Sigmoid colon (tissue), 7 donors: ENCODE measurements at places on chromosomes 12 and 14. TPM values are rescaled to one million over a fixed set of nuclear protein-coding genes. Genes with fewer than 3 reads are reported as not detected.

GRCh38 chr12:127125607-127126259 is 1141.2 kb upstream of the TMEM132C start:
- H3K4me3 ChIP-seq: no peak overlapping the region
- no peak overlapping the region for H3K27ac ChIP-seq
- no peaks in the 10 kb centered on the region for H3K27me3 ChIP-seq
- no peaks in the 10 kb centered on the region for H3K4me1 ChIP-seq
- no peak for DNase-seq

The PRPH gene
- total RNA-seq: 56.2 TPM

DNA sequence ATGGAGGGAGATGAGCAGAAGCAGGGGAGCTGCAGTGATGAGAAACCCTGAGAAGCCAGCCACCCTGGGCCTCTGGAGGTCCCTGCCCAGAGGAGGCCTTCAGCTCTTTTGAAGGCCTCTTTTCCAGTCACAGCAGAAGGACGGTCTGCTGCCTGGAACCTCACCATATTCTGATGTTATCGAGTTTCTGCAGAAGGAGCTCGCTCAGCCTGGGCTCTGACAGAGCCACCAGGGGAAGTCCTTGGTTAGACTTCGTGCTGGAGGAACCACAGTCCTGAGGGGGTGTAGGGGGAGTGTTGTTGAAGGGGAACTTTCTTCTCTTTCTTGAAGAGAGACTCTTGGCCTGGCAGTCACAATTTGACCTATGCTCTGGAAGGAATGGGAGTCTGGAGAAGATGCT is 25.1 kb upstream of the BATF start:
- H3K36me3 ChIP-seq: no peaks in the 10 kb centered on the region
- DNase-seq: no peak

GRCh38 chr14:44420226-44420625 is 86.9 kb downstream of the FSCB start:
- H3K4me1 ChIP-seq: no peaks in the 10 kb centered on the region
- no peaks in the 10 kb centered on the region for H3K27me3 ChIP-seq
- DNase-seq: no peak
- H3K4me3 ChIP-seq: no peak overlapping the region
- no peak overlapping the region for H3K27ac ChIP-seq

DNA sequence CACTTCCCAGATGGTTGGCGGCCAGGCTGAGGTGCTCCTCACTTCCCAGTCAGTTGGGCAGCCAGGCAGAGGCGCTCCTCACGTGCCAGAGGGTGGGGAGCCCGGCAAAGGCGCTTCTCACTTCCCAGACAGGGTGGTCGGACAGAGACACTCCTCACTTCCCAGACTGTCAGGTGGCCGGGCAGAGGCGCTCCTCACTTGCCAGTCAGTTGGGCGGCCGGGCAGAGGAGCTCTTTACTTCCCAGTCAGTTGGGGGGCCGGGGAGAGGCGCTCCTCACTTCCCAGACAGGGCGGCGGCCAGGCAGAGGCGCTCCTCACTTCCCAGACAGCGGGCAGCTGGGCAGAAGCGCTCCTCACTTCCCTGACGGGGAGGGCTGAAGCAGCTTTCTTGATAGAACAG is 143.0 kb upstream of the ARID2 start:
- H3K4me1 ChIP-seq: no peaks in the 10 kb centered on the region
- no peaks in the 10 kb centered on the region for H3K27me3 ChIP-seq
- no peak for DNase-seq
- H3K4me3 ChIP-seq: no peak overlapping the region
- no peak overlapping the region for H3K27ac ChIP-seq

GRCh38 chr12:72535212-72535990 is 263.2 kb downstream of the TRHDE start:
- H3K27ac ChIP-seq: no peak overlapping the region
- no peaks in the 10 kb centered on the region for H3K4me1 ChIP-seq
- no peaks in the 10 kb centered on the region for H3K27me3 ChIP-seq
- no peaks in the 10 kb centered on the region for H3K36me3 ChIP-seq

- DNase-seq: no peak
- no peak overlapping the region for H3K27ac ChIP-seq
- H3K36me3 ChIP-seq: no peaks in the 10 kb centered on the region
- H3K27me3 ChIP-seq: no peaks in the 10 kb centered on the region
These were observed 30.6 kb upstream of the EID3 start for GRCh38 chr12:104272938-104273337.

The PLEKHD1 gene
- total RNA-seq: under 0.01 TPM

GRCh38 chr12:88946372-88946997 is 366.2 kb upstream of the KITLG start:
- no peak for DNase-seq
- H3K27me3 ChIP-seq: no peaks in the 10 kb centered on the region

- DNase-seq: no peak
- H3K36me3 ChIP-seq: no peaks in the 10 kb centered on the region
- no peaks in the 10 kb centered on the region for H3K27me3 ChIP-seq
These were observed 435.7 kb downstream of the GXYLT1 start for GRCh38 chr12:41709012-41709411.

DNA sequence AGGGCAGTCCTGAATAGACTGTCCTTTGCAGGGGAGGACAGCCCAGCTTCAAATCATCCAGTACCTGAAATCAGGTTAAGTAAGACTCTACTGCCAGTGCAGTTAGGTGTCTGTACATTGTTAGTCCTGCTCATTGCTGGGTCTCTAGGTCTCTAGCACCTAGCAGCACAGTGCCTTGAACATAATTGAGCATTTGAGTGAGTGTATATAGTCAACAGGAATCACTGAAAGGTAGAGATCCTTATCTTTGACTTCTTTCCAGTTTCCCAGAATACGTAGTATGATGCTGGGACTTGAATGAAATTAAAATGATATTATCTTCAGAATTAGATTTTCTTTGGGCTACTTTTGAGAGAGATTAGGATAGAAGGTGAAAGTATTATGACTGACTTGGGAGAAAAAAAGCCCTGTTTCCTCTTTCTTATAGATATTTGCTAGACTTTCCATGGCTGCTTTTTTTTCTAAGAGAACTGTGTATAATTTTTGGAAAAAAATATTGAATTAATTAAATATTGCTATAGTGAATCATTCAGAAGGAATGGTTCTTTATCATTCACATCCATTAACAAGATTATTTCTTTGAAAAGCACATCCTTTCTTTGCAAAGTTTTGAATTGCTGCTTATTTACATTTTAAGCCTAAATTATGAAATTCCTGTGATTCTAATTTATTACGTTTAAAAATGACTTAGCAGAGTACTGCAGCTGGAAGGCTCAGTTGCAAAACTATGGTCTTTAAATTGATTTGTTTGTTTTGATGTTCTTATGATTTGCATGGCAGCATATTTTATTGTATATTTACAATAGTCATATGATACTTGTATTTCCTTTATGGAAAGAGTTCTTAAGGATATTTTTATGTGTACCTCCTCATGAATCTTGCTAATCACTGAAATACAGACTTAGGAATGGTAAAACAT is 51.6 kb downstream of the PPP4R4 start:
- no peaks in the 10 kb centered on the region for H3K36me3 ChIP-seq
- H3K27me3 ChIP-seq: no peaks in the 10 kb centered on the region
- H3K27ac ChIP-seq: no peak overlapping the region
- H3K4me3 ChIP-seq: no peak overlapping the region
- DNase-seq: no peak
- H3K4me1 ChIP-seq: no peaks in the 10 kb centered on the region

The CFAP73 gene
- not detected for total RNA-seq

GRCh38 chr12:68465227-68465626 is 133.1 kb upstream of the MDM1 start:
- peak overlapping the region; percentile 57 for H3K27ac ChIP-seq
- no peak for DNase-seq
- H3K4me1 ChIP-seq: peaks cover 8% of the 10 kb centered on the region
- H3K27me3 ChIP-seq: no peaks in the 10 kb centered on the region

The ATF7 gene
- 36.0 TPM for total RNA-seq

DNA sequence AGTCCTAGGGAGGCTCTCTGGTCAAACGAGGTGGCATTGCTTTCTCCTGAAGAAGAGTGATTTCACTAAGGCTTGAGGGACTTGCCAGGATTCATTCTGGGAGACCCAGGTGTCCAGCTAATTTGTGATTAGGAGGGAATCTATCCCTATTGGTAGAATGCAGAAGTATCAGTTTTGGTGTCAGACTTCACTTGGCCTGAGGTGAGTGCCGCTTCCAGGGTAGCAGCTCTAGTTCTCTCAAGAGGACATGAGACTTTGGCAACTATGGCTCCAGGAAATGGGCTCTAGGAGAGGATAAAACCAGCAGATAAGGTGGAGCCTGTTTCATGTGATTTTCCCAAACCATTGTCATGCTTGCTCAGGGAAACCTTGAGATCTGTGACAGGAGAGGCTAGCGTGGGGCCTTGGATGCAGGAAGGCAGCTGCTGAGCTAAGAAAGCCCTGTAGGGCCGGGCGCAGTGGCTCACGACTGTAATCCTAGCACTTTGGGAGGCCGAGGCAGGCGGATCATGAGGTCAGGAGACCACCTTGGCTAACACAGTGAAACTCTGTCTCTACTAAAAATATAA is 11.6 kb upstream of the TMEM117 start:
- H3K27ac ChIP-seq: no peak overlapping the region
- H3K4me3 ChIP-seq: no peak overlapping the region
- no peaks in the 10 kb centered on the region for H3K36me3 ChIP-seq
- H3K27me3 ChIP-seq: no peaks in the 10 kb centered on the region
- no peak for DNase-seq
- no peaks in the 10 kb centered on the region for H3K4me1 ChIP-seq
